ENCODE measurements at places on chromosomes 12 and 14. TPM values are rescaled to one million over a fixed set of nuclear protein-coding genes. Genes with fewer than 3 reads are reported as not detected.

Gene SLC4A8
- total RNA-seq = 10.7 TPM

Gene SYT1
- 0.28 TPM for total RNA-seq

Gene ACSM4
- total RNA-seq = not detected

Gene ACIN1
- 124 TPM for total RNA-seq
